ENCODE measurements at places on chromosomes 3 and 15.

GRCh38 chr3:123123716-123124616 lies 57.1 kb downstream of the PDIA5 start:
- H3K4me1 ChIP-seq, result no peaks in the 10 kb centered on the region
- no peak for DNase-seq
- H3K27ac ChIP-seq, result no peak overlapping the region
- no peak overlapping the region for H3K4me3 ChIP-seq
- H3K27me3 ChIP-seq, result no peaks in the 10 kb centered on the region

- no peak overlapping the region for H3K4me3 ChIP-seq
- H3K27me3 ChIP-seq, result no peaks in the 10 kb centered on the region
- no peaks in the 10 kb centered on the region for H3K4me1 ChIP-seq
- DNase-seq, result no peak
Observed at GRCh38 chr3:5540532-5540931, 353.0 kb downstream of the EDEM1 start.

DNA sequence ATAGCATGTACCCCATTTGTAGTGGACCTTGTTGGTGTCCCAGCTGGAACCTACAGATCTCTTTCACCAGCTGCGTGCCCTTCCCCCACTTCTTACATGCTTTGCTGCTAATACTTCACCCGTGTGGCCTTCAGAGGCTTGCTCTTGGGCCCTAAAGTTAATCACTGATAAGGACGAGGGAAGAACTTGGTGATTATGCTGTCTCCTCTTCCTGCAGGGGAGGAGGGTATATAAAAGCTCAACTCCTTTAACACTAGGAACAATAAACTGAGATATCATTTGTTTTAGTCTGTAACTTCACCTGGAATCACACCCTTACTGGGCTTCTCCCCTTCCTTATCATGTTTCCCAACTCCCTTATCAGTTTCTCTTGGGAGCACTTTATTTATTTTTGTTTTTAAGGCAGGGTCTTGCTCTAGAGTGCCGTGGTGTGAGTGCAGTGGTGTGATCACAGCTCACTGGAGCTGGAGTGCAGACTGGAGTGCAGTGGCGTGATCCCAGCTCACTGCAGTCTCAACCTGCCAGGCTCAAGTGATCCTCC lies 43.2 kb upstream of the PIK3R4 start:
- no peaks in the 10 kb centered on the region for H3K4me1 ChIP-seq
- H3K27me3 ChIP-seq, result peaks cover 15% of the 10 kb centered on the region
- no peak overlapping the region for H3K4me3 ChIP-seq
- no peak overlapping the region for H3K27ac ChIP-seq
- no peak for DNase-seq
- H3K36me3 ChIP-seq, result no peaks in the 10 kb centered on the region

- H3K4me1 ChIP-seq, result no peaks in the 10 kb centered on the region
- no peaks in the 10 kb centered on the region for H3K36me3 ChIP-seq
- no peak overlapping the region for H3K4me3 ChIP-seq
- H3K27ac ChIP-seq, result no peak overlapping the region
- DNase-seq, result no peak
Observed at GRCh38 chr15:85997618-85998017, 82.1 kb upstream of the AGBL1 start.

DNA sequence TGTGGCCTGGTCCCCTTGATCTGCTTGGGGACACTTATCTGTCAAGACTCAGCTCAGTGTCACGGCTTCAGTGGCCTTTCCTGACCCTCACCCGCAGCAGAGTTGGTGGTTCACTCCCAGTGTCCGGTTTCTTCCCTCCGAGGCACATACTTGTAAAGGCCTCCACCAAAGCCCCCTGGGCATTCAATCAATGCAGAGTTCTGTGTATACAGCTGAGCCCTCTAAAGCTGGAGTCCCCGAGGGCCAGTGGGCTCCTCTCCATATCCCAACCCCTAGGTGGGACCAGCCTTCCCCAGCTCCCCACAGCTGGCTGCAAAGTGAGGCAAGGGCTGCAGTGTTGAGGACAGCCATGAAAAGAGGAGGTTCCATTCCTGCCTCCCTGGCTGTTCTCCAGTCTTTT lies 70.9 kb upstream of the RGMA start:
- H3K36me3 ChIP-seq, result no peaks in the 10 kb centered on the region
- DNase-seq, result no peak
- no peak overlapping the region for H3K27ac ChIP-seq
- H3K4me3 ChIP-seq, result no peak overlapping the region

GRCh38 chr3:194102436-194102835 lies 33.5 kb upstream of the HES1 start:
- DNase-seq, result no peak
- H3K4me3 ChIP-seq, result peak overlapping the region; percentile 24
- H3K4me1 ChIP-seq, result peaks cover 97% of the 10 kb centered on the region
- H3K27ac ChIP-seq, result peak overlapping the region; percentile 87
- no peaks in the 10 kb centered on the region for H3K36me3 ChIP-seq

- DNase-seq, result no peak
- no peaks in the 10 kb centered on the region for H3K4me1 ChIP-seq
- H3K36me3 ChIP-seq, result no peaks in the 10 kb centered on the region
- H3K27me3 ChIP-seq, result peaks cover 8% of the 10 kb centered on the region
Observed at GRCh38 chr15:100721758-100722550, 119.6 kb downstream of the ASB7 start.

- H3K4me3 ChIP-seq, result peak overlapping the region; percentile 88
- no peak for DNase-seq
- peak overlapping the region; percentile 91 for H3K27ac ChIP-seq
Observed at GRCh38 chr15:31347067-31347975, 20.7 kb downstream of the KLF13 start.

DNA sequence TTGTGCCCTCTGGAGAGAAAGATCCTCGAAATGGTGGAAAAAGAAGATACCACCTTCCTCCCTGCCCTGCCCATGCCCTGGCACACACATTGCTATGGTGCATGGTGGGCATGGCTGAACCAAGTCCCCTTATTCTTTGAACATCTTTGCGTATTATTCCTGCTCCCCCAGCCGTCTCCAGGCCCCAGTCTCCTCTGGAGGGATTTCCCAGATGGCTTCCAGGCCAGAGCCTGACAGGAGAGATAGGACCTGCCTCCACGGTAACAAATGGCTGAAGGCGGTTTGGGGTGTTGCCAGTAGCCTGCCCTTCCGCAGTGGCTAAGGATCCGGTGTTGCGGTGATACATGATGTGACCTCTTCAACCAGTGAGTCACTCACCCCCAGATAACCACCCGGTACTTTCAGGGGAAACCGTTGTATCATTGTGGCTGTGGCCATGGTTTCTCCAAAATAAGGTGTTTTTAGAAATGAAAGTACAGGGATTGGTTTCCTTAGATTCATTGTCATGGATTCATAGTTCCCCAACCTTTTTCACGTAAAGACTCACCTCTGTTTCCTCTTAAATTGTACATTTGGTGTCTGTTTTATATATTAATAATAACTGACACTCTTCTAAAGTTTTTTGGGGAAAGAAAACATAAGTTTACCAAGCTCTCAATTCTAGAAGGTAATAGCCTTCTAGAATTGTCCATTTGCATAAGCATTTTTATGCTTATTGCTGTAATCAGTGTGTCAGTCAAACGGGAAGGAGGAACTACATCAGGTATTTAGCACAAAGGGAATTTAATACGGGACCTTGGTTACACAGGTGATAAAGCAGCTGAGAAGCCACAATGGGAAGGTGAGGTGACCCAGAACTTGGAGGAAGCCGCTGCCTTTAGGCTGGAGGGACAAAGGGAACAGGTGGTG lies 25.9 kb downstream of the SMAD3 start:
- DNase-seq, result no peak
- no peaks in the 10 kb centered on the region for H3K27me3 ChIP-seq
- peaks cover 100% of the 10 kb centered on the region for H3K4me1 ChIP-seq

GRCh38 chr3:143220741-143221140 lies 101.2 kb downstream of the CHST2 start:
- DNase-seq, result no peak
- no peaks in the 10 kb centered on the region for H3K36me3 ChIP-seq
- no peak overlapping the region for H3K4me3 ChIP-seq
- peaks cover 34% of the 10 kb centered on the region for H3K4me1 ChIP-seq
- H3K27ac ChIP-seq, result no peak overlapping the region

GRCh38 chr3:197181741-197182140 lies 116.7 kb downstream of the DLG1 start:
- H3K4me3 ChIP-seq, result no peak overlapping the region
- H3K4me1 ChIP-seq, result peaks cover 6% of the 10 kb centered on the region
- H3K27ac ChIP-seq, result no peak overlapping the region
- H3K27me3 ChIP-seq, result no peaks in the 10 kb centered on the region
- no peak for DNase-seq

GRCh38 chr3:46712191-46713049 lies 5.2 kb downstream of the PRSS50 start:
- H3K4me1 ChIP-seq, result peaks cover 2% of the 10 kb centered on the region
- H3K4me3 ChIP-seq, result no peak overlapping the region
- H3K27ac ChIP-seq, result no peak overlapping the region
- no peaks in the 10 kb centered on the region for H3K36me3 ChIP-seq
- DNase-seq, result no peak

DNA sequence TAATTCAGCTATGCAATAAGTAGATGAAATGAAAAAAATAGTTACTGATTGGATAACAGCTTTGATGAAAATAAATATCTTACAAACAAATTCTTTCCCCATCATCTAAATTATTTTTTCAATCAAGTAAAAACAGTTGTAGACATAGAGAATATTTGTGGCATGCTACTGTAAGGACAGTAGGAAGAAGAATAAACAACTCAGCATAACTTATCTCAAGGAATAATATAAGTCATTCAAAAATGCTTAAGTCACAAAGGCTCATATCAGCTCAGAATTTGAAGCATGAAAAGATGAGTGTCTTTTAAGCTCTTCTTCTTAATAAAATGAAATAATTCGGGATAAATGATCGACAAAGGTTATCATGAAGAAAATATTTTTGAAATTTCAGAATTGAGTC lies 1029.0 kb downstream of the ROBO1 start:
- H3K27ac ChIP-seq, result no peak overlapping the region
- no peaks in the 10 kb centered on the region for H3K36me3 ChIP-seq
- H3K27me3 ChIP-seq, result no peaks in the 10 kb centered on the region
- no peaks in the 10 kb centered on the region for H3K4me1 ChIP-seq
- DNase-seq, result no peak

DNA sequence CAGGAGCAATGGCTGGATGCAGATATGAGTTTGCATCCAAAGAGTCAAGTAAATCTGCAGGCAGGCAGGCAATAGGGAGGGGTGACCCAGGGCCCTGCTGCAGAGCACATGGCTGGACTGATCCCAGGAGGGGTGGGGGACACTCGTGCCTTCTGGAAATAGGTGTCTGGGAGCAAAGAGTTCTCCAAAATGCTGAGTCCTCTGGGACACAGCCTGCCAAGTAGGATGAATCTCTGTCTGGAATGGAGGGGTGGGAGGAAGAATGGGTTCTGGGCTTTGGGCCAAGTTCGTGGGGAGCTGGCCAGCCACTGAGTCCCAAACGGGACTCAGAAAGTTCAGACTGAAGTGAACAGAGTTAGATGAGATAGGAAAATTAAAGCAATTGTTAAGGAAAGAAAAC lies 214.5 kb downstream of the MTHFS start:
- H3K27ac ChIP-seq, result no peak overlapping the region
- no peaks in the 10 kb centered on the region for H3K36me3 ChIP-seq
- DNase-seq, result no peak
- peaks cover 13% of the 10 kb centered on the region for H3K27me3 ChIP-seq

- no peak for DNase-seq
- H3K27ac ChIP-seq, result no peak overlapping the region
- H3K4me3 ChIP-seq, result no peak overlapping the region
- peaks cover 2% of the 10 kb centered on the region for H3K27me3 ChIP-seq
Observed at GRCh38 chr15:71443538-71443937, 328.3 kb downstream of the THSD4 start.

DNA sequence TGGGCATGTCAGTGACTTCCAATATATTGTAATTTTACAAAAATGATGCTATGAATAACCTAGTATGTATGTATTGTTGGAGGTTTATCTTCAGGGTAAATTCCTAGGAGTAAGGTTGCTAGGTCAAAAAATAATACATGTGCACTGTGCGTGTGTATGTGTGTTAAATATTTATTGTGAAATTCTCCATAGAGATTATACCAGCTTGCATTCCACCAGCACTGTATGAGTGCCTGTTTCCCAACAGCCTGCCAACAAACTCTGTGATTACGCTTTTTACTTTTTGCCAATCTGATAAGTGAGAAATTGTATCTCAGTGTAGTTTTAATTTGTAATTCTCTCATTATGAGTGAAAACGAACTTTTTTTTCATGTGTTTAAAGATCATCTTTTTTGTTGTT lies 12.6 kb upstream of the IGF2BP2 start:
- no peak overlapping the region for H3K4me3 ChIP-seq
- DNase-seq, result no peak
- H3K4me1 ChIP-seq, result no peaks in the 10 kb centered on the region
- no peak overlapping the region for H3K27ac ChIP-seq
- peaks cover 10% of the 10 kb centered on the region for H3K27me3 ChIP-seq

GRCh38 chr3:73364517-73364916 lies 260.2 kb downstream of the PDZRN3 start:
- H3K27ac ChIP-seq, result no peak overlapping the region
- no peak for DNase-seq
- H3K36me3 ChIP-seq, result no peaks in the 10 kb centered on the region
- H3K27me3 ChIP-seq, result no peaks in the 10 kb centered on the region

GRCh38 chr3:138459619-138460535 lies 25.5 kb downstream of the ESYT3 start:
- H3K36me3 ChIP-seq, result no peaks in the 10 kb centered on the region
- H3K27me3 ChIP-seq, result peaks cover 9% of the 10 kb centered on the region
- H3K4me1 ChIP-seq, result no peaks in the 10 kb centered on the region
- no peak overlapping the region for H3K27ac ChIP-seq
- H3K4me3 ChIP-seq, result no peak overlapping the region
- no peak for DNase-seq

GRCh38 chr15:99250857-99251841 lies at the start of gene LRRC28:
LRRC28 (plus strand) TSS chr15:99251481; CDS start chr15:99255958, 4,477 bp downstream.
- DNase-seq, result peak; percentile 85
- peak within 1 kb of the TSS; percentile 89 for H3K27ac ChIP-seq
- peaks cover 3% of the 10 kb centered on the region for H3K36me3 ChIP-seq

- H3K4me1 ChIP-seq, result no peaks in the 10 kb centered on the region
- no peaks in the 10 kb centered on the region for H3K27me3 ChIP-seq
- H3K27ac ChIP-seq, result no peak overlapping the region
- H3K36me3 ChIP-seq, result no peaks in the 10 kb centered on the region
- no peak overlapping the region for H3K4me3 ChIP-seq
- no peak for DNase-seq
Observed at GRCh38 chr3:116135457-116136085, 309.7 kb downstream of the LSAMP start.

GRCh38 chr3:149120051-149120972 lies 9.1 kb upstream of the HPS3 start:
- H3K4me1 ChIP-seq, result peaks cover 7% of the 10 kb centered on the region
- H3K4me3 ChIP-seq, result no peak overlapping the region
- DNase-seq, result no peak
- H3K36me3 ChIP-seq, result no peaks in the 10 kb centered on the region

DNA sequence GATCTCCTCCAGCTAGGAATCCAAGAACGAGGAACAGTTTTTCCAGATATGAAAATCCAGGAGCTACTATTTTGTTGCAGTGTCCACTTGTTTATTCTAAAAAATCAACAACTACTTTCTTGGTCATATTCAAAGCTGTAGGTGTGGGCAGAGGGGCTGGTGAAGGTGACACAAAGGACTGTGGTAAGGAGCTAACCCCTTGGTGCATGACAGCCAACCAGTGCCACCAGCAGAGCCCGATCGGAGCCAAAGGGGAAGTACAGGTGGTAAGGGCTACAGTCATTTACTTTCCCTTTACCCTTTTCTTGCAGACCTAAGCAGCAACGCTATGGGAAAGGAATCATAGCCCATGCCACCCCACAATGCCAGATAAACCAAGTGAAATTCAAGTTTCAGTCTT lies 30.7 kb downstream of the PLA1A start:
- peaks cover 68% of the 10 kb centered on the region for H3K4me1 ChIP-seq
- peak; percentile 43 for DNase-seq
- no peaks in the 10 kb centered on the region for H3K36me3 ChIP-seq
- peak overlapping the region; percentile 73 for H3K4me3 ChIP-seq

Measured in activated B cell treated with CpG ODN at 0.5 μM for 24 hours (primary cell).